ENCODE measurements at places on chromosomes 12 and 14. TPM values are rescaled to one million over a fixed set of nuclear protein-coding genes. Genes with fewer than 3 reads are reported as not detected.

DNA sequence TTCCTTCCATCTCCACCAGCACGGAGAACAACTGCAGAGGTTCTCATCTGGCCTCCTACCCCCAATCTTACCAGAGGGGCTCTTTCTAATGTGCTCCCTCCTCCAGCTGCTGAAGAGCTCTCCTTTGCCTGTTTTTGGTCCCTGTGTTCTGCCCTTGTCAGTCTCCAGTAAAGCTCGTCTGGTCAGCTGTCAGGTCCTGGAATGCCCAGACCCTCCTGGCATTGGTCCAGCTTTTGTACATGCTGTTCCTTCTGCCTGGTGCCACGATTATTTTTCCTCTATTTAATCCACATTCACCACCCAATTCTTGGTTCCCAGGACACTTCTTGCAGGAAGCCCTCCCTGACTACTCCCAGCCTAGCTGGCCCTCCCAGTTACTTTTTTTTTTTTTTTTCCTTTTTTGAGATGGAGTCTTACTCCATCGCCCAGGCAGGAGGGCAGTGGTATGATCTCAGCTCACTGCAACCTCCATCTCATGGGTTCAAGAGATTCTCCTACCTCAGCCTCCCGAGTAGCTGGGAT is 6.5 kb downstream of the SLC8B1 start:
- DNase-seq: no peak
- H3K27ac ChIP-seq: no peak overlapping the region
- no peak overlapping the region for H3K4me3 ChIP-seq
- H3K4me1 ChIP-seq: peaks cover 9% of the 10 kb centered on the region

DNA sequence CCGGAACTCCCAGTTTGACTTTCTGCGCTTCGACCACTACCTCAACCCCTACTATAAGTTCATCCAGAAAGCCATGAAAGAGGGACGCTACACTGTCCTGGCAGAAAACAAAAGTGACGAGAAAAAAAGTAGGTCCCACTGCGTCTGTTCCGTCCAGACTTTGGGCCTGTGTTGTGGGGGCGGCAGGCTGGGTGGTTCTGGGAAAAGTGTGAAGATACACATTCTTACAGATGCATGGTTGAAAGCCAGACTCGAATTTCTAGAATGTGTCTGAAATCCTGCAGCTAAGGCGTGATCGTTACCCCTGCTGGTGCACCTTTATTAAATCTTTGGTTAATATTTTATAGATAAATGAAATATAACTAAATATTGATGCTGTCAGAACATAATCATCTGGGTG is 14.6 kb downstream of the SFSWAP start:
- no peak for DNase-seq
- no peak overlapping the region for H3K27ac ChIP-seq
- H3K4me1 ChIP-seq: peaks cover 13% of the 10 kb centered on the region
- no peak overlapping the region for H3K4me3 ChIP-seq
- no peaks in the 10 kb centered on the region for H3K27me3 ChIP-seq

- H3K36me3 ChIP-seq: no peaks in the 10 kb centered on the region
- H3K4me3 ChIP-seq: no peak overlapping the region
- H3K4me1 ChIP-seq: peaks cover 6% of the 10 kb centered on the region
- H3K27me3 ChIP-seq: no peaks in the 10 kb centered on the region
- no peak overlapping the region for H3K27ac ChIP-seq
Observed at GRCh38 chr12:58408516-58408915, 467.1 kb downstream of the ATP23 start.

- no peak for DNase-seq
- H3K4me3 ChIP-seq: no peak overlapping the region
- H3K36me3 ChIP-seq: no peaks in the 10 kb centered on the region
- H3K27me3 ChIP-seq: no peaks in the 10 kb centered on the region
Observed at GRCh38 chr12:32031109-32031508, 71.9 kb downstream of the RESF1 start.

Gene TAS2R7
- not detected for total RNA-seq

DNA sequence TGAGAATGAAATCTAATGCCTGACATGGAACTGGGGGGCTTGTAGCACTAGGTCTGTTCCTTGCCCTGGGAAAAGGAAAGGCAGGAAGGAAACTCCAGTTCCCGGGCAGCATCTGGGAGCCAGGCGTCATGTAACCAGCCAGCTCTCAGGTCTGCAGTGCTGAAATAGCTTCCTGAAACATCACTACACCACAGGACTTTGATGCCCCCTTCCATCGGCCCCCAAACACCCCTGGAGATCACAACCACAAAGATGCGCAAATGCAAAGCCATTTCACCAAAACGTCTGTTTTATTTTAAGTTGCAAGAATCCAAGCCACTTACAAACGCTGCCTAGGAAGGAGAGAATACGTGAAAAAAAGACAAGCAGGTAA is 40.9 kb downstream of the KCTD10 start:
- H3K4me1 ChIP-seq: peaks cover 10% of the 10 kb centered on the region
- H3K27ac ChIP-seq: no peak overlapping the region
- H3K27me3 ChIP-seq: no peaks in the 10 kb centered on the region
- H3K36me3 ChIP-seq: no peaks in the 10 kb centered on the region

GRCh38 chr12:131102991-131103668 is 149.4 kb downstream of the ADGRD1 start:
- DNase-seq: no peak
- peaks cover 19% of the 10 kb centered on the region for H3K4me1 ChIP-seq
- H3K36me3 ChIP-seq: no peaks in the 10 kb centered on the region
- H3K27ac ChIP-seq: no peak overlapping the region

- peaks cover 8% of the 10 kb centered on the region for H3K27me3 ChIP-seq
- peaks cover 88% of the 10 kb centered on the region for H3K4me1 ChIP-seq
- no peak for DNase-seq
- no peak overlapping the region for H3K27ac ChIP-seq
- H3K36me3 ChIP-seq: peaks cover 18% of the 10 kb centered on the region
- peak overlapping the region; percentile 6 for H3K4me3 ChIP-seq
Observed at GRCh38 chr14:64717870-64718269, 13.6 kb downstream of the PLEKHG3 start.

GRCh38 chr12:93442411-93443340 is 929 bp upstream of the UBE2N start:
- no peak for DNase-seq
- peaks cover 7% of the 10 kb centered on the region for H3K36me3 ChIP-seq
- peak overlapping the region; percentile 96 for H3K4me3 ChIP-seq
- H3K27me3 ChIP-seq: no peaks in the 10 kb centered on the region

Gene TMTC2
- total RNA-seq: 3.0 TPM

DNA sequence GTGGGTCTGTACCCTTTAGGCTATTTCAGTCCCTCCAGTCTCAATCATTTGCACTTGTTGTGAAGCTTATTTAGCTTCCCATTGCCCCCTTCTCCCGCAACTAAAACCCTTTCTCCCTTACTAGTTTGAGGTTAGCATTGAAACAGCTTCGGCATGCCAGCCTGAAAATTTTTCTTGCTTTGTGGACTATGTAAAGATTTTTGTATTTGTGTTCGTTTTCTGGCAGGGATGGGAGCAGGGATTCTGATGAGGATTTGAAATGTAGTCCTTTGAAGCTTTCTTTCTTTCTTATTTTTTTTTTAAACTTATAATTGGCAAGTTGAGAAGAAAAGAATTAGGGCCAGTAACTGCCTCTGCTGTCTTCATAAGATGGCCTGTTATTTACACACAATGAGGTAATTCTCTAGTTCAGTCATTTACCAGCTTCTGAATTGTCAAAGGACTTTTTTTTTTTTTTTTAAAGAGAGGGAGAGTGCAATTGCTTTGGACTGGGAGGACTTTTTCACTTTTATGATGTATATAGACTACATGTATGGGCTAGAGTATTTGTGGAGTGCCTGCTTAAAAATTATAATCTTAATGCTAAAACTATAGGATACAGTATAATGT is 29.0 kb downstream of the PALS1 start:
- H3K4me1 ChIP-seq: peaks cover 9% of the 10 kb centered on the region
- peaks cover 15% of the 10 kb centered on the region for H3K36me3 ChIP-seq
- H3K27me3 ChIP-seq: no peaks in the 10 kb centered on the region
- no peak for DNase-seq
- no peak overlapping the region for H3K27ac ChIP-seq
- no peak overlapping the region for H3K4me3 ChIP-seq

Gene ASB2
- total RNA-seq: 21.1 TPM

Gene PTHLH
- not detected for total RNA-seq

GRCh38 chr12:643475-644302 is 19.6 kb downstream of the NINJ2 start:
- peak overlapping the region; percentile 95 for H3K27ac ChIP-seq
- peaks cover 60% of the 10 kb centered on the region for H3K4me1 ChIP-seq
- H3K36me3 ChIP-seq: peaks cover 9% of the 10 kb centered on the region
- no peak for DNase-seq

Gene CCDC175
- total RNA-seq: not detected

DNA sequence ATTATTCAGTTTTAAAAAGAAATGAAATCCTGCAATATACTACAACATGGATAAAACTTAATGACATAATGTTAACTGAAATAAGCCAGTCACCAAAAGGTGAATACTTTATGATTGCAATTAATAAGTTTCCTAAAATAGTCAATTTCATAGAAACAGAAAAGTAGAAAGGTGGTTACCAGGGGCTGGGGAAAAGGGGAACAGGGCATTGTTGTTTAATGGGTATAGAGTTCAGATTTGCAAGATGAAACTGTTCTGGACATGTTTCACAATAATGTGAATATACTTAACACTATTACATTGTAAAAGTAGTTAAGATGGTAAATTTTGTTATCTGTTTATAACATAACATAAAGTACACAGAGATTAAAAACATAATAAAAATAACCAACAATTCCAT is 550.9 kb downstream of the CCER1 start:
- H3K4me3 ChIP-seq: no peak overlapping the region
- H3K36me3 ChIP-seq: no peaks in the 10 kb centered on the region
- no peaks in the 10 kb centered on the region for H3K27me3 ChIP-seq
- no peak overlapping the region for H3K27ac ChIP-seq
- DNase-seq: no peak

Gene IPO4
- 106 TPM for total RNA-seq

Gene ZNF891
- total RNA-seq: 2.4 TPM

Gene TSPAN8
- not detected for total RNA-seq

- H3K4me1 ChIP-seq: no peaks in the 10 kb centered on the region
- peaks cover 7% of the 10 kb centered on the region for H3K27me3 ChIP-seq
- H3K36me3 ChIP-seq: no peaks in the 10 kb centered on the region
- H3K27ac ChIP-seq: no peak overlapping the region
Observed at GRCh38 chr12:46110223-46110611, 119.8 kb upstream of the SCAF11 start.

DNA sequence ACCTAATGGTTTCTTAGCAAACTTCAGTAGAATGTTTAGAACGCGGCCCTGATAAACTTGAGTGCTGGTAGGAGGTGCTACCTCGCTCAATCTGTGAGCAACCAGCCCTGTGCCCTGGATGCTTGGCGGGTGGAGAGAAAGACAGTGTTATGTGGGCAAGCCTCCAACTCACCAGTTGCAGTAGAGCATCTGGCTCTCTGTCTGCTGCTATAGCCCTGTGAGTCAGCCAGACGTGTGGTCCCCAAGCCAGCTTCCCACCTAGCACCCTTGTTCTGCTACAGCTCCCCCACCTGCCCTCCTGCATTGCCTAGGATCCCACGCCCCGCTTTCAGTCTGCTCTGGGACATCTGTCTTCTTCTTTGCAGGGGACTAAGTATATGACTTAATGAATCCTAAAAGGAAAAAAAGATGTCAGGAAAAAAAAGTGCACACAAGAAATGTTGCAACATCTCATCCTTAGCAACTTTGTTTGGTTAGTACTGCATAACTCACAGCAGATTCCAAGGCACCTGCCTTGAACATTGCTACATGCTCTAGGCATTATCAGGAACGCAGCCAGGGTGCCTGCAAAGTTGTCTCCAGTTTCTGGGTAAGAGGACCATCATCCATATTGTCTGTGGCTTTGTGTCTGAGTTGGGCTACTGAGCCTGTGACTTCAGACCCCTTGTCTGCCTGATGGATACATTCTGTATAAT is 13.6 kb downstream of the SNRNP35 start:
- H3K36me3 ChIP-seq: peaks cover 9% of the 10 kb centered on the region
- DNase-seq: no peak
- no peak overlapping the region for H3K27ac ChIP-seq
- H3K4me1 ChIP-seq: peaks cover 9% of the 10 kb centered on the region
- H3K27me3 ChIP-seq: no peaks in the 10 kb centered on the region

Gene IPO8
- 41.8 TPM for total RNA-seq

Gene KRT71
- total RNA-seq: not detected

- DNase-seq: no peak
- peaks cover 30% of the 10 kb centered on the region for H3K27me3 ChIP-seq
- H3K27ac ChIP-seq: no peak overlapping the region
- H3K36me3 ChIP-seq: no peaks in the 10 kb centered on the region
Observed at GRCh38 chr14:72605921-72606220, 288.0 kb downstream of the DPF3 start.

DNA sequence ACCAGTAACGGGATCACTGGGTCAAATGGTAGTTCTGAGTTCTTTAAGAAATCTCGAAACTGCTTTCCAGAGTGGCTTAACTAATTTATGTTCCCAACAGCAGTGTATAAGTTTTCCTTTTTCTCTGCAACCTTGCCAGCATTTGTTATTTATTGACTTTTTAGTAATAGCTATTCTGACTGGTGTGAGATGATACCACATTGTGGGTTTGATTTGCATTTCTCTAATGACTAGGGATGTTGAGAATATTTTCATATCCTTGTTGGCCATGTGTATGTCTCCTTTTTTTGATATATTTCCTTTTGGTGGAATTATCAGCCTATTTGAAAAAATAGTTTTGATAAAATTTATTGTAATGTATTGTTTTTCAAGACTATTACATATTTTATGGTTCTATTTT is 701.2 kb upstream of the FBXO33 start:
- no peak overlapping the region for H3K4me3 ChIP-seq
- H3K27me3 ChIP-seq: no peaks in the 10 kb centered on the region
- H3K27ac ChIP-seq: no peak overlapping the region

GRCh38 chr12:47729233-47729632 is 3.9 kb upstream of the ENDOU start:
- H3K4me3 ChIP-seq: no peak overlapping the region
- no peak overlapping the region for H3K27ac ChIP-seq
- no peak for DNase-seq
- H3K27me3 ChIP-seq: peaks cover 1% of the 10 kb centered on the region
- no peaks in the 10 kb centered on the region for H3K36me3 ChIP-seq

DNA sequence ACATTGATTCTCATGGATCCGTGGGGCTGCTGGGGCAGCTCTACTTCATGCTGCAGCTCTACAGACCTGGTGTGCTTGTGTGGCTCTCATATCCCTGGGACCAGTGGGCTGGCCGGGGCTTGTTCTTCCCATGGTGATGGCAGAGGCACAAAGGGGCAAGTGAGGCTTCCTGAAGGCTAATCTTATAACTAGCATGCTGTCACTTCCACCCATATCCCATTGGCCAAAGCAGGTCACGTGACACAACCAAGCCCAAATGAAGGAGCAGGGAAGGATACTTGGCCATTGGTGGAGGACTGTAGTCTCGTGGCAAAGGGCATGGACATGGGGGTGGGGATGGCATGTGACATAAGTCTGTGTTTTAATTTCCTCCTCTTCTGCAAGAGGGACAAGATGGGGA is 9.9 kb downstream of the PLBD2 start:
- H3K4me3 ChIP-seq: no peak overlapping the region
- H3K4me1 ChIP-seq: peaks cover 7% of the 10 kb centered on the region
- DNase-seq: no peak
- no peak overlapping the region for H3K27ac ChIP-seq

Gene CKB
- total RNA-seq: 13.7 TPM

- no peak for DNase-seq
- H3K4me1 ChIP-seq: no peaks in the 10 kb centered on the region
- no peaks in the 10 kb centered on the region for H3K36me3 ChIP-seq
- no peaks in the 10 kb centered on the region for H3K27me3 ChIP-seq
- no peak overlapping the region for H3K4me3 ChIP-seq
Observed at GRCh38 chr14:33647385-33647786, 303.5 kb downstream of the EGLN3 start.

Measured in activated T-helper 1 cell treated with anti-CD3 and anti-CD28 coated beads, Interleukin-12 subunit alpha, Interleukin-12 subunit beta, Interleukin-2, Interleukin-4 antibody, amounts not matched to agents 30 ng/mL and 10 ng/mL and 1 ng/mL, durations not matched to agents 14 hours and 24 hours and 36 hours (primary cell).